ENCODE measurements at places on chromosomes 5 and 9.
A peak's percentile ranks its signal among the peaks of the same experiment; 100 is the strongest.

DNA sequence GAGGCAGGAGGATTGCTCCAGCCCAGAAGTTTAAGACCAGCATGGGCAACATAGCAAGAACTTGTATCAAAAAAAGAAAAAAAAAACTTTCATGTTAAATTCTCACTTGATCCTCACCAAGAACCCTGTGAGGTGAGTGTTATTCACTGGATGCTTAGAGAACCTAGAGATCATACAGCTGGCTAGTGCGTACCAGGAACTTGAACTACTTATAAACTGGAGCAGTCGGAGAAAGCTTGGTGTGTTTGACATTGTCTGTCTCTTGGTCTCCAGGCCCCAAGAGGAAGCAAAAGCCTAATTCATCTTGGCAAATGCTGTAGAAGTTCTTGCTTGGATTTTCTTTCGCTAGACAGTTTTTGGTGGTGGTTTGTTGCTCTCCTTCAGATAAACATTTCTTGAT is 18.1 kb downstream of the TJP2 start:
- no peak for DNase-seq

DNA sequence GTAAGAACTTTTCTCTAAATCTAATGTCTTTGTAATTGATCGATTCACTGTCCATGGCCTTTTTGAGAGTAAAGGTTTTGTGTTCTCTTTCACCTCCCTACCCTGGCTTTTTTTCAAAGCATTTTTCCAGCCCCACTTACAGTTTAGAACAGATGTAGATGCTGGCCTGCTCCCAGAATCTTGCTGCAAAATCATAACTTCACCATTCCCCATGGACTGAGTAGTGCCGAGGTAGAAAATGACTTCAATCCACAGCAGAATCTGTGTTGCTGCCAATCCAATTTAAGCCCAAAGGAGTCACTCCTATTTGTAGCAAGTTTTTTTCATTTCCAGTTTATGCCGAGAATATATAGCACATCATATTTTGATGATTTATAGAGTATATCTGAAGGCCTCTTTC is 46.5 kb upstream of the CEMIP2 start:
- no peak for DNase-seq

DNA sequence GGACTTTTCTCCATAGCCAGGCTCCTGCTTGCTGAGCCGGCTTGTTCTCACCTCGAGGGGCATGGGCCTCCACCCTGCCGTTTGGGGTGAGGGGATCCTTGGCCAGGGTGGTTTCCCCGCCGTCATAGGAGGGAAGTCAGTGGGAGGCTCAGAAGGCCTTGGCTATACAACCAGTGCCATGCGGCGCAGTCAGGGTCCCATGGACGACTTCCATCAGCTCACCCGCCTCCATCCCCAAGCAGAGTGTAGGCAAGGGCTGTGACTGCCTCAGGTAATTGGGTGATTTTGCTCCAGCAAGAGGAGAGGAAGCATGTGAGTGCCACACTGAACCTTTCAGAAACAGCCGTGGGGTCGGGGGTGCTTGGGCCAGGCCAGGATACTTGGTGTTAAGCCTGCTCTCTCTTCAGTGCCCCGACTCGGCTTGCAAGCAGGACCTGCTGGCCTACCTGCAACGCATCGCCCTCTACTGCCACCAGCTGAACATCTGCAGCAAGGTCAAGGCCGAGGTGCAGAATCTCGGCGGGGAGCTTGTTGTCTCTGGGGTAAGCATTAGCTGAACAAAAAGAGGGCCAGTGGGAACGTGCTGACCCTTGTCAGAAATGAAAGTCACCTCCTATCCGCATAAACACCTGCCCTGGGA is 57.2 kb upstream of the LRRTM2 start:
- no peak for DNase-seq

DNA sequence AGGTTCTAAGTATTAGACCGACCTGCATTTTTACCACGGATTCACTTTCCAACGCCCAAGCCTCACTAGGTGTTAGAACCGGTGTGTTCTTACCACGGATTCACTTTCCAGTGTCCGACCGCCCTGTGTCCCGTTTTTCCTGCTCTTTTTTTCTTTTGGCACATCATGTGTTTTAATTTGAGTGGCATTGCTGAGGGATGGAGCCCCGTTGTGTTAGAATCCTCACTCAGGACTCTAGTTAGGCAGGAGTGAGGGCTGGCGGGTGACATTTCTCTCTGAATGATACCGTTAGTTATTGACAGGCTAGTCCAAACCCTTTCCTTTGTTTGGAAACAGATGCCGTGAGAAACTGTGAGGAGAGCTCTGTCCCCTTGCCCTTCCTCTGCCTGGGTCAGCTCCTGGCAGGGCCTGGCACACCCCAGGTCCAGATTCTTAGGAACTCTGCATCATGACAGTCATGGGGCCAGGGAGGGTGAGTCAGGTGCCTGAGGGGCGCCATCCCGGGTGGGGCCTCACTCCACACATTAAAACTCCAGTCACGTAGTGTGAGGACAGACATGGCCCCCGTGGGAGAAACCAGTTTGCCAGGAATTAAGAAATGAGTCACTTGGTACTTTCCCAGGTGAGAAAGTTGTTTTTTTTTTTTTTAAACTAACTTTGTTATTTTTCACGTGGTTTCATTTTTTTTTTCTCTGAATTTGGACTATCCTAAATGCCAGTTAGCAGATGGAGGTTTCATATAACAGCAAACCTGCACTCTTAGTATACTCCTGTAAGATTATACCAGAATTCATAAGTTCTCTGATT is 15.8 kb downstream of the EXOC3 start:
- no peak for DNase-seq

DNA sequence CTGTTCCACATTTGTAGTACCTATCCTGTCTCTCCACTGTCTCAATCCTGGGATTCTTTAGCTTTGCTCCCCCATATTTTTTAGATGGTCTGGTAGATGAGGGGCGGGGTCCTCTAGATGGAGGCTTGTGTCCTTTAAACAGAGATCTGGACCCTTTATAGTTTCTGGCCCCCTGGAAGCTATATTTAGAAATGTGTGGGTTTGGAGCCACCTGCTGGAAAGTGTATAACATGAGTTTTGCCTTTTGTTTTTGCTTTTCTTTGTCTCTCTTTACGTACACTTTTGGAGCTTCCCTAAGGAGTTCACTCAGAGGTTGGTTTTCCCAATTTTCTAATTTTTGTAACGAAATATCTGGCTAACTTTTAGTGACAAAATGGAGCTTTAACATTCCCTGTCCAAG is 110.7 kb downstream of the CFAP95 start:
- DNase-seq: no peak

- DNase-seq: peak; percentile 6
These were observed 33.1 kb downstream of the APTX start for GRCh38 chr9:32968101-32969011.

DNA sequence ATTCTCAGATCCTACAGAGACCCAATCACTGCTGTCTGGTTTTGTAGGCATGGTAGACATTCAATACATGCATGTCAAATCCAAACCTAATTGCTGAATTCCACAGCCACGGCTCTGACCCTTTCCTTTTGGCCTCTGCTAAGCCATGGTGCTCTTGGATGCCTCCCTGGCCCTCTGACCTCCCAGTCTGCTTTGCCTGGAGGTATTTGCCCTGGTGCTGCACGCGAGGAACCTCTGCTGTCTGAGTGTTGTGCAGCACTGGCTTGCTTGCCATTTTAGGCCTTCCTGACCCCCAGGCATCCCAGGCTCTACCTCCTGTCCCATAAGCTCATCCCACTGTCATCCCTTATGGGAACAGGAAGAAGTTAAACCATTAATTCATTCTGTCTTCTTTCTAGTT is 60.9 kb downstream of the DOCK2 start:
- DNase-seq: no peak

GRCh38 chr5:138240650-138241385 is 27.7 kb upstream of the CDC23 start:
- no peak for DNase-seq

GRCh38 chr9:134617246-134617645 is 24.4 kb upstream of the COL5A1 start:
- DNase-seq: no peak

DNA sequence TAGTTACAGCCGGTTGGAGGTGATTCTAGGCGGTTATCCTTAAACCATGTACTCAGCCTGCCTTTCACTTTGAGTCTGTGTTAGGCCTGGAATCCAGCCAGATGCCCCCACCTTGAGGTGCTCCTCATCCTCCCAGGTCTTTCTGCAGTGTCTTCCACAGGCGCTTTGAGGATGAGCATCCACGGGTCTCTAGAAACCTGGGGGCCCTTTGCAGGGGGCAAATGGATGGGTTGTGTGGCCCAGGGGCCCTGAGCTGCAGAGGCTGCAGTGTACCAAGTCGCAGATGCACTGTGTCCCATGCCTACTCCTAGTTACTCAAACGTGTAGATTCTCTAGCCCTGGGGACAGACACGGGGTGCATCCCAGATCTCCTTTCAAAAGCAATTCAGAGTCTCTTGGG is 242.1 kb upstream of the IRX1 start:
- DNase-seq: no peak

DNA sequence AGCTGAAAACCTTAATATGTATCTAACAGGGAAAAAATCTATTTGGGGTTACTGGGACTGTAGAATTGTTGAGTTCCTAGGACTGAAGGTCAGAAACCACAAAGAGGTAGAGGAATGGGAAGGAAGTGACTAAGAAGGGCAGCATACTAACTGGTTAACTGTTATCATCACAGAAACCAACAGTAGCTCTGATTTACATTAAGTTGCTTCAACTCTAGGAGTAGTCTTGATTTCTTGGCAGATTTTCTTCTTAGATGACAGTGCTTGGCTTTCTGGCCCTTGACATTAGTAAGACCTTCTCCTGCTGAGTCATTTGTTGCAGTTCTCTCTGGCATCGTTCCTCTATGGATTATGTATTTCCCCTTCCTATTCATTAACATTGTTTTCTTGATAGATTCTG is 116.1 kb upstream of the RASA1 start:
- no peak for DNase-seq
